ENCODE measurements at places on chromosomes 6 and 20. TPM values are rescaled to one million over a fixed set of nuclear protein-coding genes. Genes with fewer than 3 reads are reported as not detected.

The ASIP gene
- 0.68 TPM for polyA plus RNA-seq

The POM121L2 gene
- not detected for polyA plus RNA-seq

The DCBLD1 gene
- polyA plus RNA-seq: 8.4 TPM

The JPH2 gene
- polyA plus RNA-seq: 127 TPM

The OR2B6 gene
- not detected for polyA plus RNA-seq

The CRISP2 gene
- polyA plus RNA-seq: not detected

The LGSN gene
- polyA plus RNA-seq: not detected

GRCh38 chr6:43772681-43773049 lies 2.7 kb downstream of the VEGFA start:
- no peak for DNase-seq

GRCh38 chr6:14423330-14423729 lies 305.8 kb downstream of the CD83 start:
- no peak for DNase-seq

DNA sequence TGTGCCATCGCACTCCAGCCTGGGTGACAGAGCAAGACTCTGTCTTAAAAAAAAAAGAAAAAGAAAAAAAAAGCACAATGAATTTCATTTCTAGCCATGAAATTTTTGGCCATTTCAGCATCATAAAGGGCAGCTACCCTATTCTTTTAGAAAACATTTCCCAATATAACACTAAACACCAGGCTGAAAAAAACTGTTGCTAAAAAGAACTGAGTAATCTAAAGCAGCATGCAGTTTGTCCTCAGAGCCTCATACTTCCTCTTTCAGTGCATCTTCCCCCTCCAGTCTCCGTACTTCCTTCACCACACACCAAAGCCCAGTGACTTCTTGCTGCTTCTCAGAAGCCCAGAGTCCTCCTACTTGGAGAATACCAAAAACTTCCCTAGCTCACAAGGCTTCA lies 5.6 kb upstream of the IFNGR1 start:
- no peak for DNase-seq

DNA sequence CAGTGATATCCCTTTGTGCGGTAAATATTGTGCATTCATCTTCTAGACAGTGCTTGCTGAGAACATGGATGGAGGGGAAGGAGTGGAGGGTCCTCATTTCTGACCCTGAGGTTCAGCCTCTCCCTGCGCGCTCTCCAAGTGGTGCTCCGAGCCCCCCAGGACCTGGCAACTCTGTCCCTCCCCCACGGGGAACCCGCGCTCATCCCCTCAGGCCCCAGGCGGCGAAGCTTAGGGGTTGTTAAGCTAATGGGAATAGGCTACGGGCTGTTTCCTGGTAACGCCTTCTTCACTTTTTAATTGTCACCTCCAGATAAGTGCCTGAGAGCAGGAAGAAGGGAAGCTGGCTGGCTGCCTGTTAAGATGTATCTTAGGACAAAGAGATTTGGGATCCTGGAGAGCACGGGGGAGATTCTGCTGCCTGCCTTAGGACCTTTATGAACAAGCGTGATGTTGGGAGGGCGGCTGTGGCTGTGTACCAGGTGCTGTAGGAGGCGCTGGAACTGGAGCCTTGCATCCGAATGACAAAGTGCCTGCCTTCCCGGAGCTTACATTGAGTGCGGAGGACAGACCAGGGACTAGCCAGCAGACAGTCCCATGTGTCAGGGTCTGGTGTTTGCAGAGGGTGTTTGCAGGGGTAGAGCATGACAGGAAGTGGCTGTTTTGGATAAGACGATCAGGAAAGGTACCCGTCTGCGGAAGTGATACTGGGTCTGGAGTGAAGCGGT lies 11.7 kb downstream of the TSHZ2 start:
- DNase-seq: no peak

DNA sequence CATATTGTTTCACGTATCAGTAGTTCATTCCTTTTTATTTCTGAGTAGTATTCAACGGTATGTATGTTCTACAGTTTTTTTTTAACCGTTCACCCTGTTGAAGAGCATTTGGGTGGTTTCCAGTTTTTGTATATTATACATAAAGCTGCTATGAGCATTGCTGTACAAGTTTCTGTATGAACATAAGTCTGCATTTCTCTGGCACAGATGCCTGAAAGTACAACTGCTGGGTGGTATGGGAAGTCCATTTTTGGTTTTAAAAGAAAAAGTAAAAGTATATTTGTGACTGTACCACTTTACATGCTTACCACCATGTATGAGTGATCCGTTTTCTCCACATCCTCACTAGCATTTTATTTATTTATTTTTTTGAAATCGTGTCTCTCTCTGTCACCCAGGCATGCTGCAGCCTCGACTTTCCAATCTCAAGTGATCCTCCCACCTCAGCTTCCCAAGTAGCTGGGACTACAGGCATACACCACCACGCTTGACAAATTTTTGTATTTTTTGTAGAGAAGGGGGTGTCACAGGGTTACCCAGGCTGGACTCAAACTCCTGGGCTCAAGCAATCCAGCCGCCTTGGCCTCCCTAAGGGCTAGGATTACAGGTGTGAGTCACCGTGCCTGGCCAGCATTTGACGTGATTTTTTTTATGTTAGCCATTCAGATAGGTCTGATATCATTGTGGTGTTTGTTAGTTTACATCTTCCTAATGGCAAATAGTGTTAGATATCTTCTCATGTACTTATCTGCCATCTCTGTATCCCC lies 11.0 kb upstream of the SIM1 start:
- no peak for DNase-seq

- DNase-seq: no peak
Measured at GRCh38 chr6:90707246-90707645, 120.4 kb upstream of the MAP3K7 start.

DNA sequence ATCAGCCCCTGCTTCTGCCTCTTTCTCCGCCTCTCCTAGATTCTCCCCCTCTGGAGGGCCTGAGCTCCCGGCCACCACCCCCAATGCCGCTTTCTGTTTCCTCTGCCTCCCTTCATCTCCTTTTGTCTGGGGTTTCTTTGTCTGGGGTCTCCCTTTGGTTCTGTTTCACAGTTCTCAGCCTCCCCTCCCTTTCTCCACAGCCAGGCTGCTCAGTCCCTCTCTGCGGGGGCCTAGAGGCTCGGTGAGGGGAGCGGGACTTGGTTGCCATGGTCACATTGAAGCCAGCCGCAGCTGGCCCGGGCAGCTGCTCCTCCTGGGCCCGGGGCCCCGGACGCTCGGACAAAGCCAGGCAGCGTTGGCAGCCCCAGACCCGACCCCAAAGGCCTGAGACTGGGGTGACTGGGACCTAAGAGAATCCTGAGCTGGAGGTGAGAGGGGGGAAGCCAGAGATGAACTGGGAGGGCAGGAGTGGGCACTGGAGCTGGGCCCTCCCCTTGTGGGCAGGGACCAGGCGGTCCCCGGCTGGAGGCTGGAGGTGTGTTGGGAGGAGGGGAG lies 3.5 kb upstream of the DDR1 start:
- DNase-seq: no peak

- DNase-seq: no peak
Measured at GRCh38 chr6:157239148-157239547, 84.2 kb downstream of the TMEM242 start.

DNA sequence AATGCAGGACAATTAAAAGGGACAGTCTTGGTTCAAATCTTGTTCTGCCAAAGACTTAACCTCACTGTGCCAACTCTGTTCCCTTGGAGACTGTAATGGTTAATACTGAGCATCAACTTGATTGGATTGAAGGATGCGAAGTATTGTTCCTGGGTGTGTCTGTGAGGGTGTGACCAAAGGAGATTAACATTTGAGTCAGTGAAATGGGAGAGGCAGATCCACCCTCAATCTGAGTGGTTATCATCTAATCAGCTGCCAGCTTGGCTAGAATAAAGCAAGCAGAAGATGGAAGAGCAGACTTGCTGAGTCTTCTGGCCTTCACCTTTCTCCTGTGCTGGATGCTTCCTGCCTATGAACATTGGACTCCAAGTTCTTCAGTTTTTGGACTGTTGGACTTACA lies 474.4 kb downstream of the CD83 start:
- no peak for DNase-seq

DNA sequence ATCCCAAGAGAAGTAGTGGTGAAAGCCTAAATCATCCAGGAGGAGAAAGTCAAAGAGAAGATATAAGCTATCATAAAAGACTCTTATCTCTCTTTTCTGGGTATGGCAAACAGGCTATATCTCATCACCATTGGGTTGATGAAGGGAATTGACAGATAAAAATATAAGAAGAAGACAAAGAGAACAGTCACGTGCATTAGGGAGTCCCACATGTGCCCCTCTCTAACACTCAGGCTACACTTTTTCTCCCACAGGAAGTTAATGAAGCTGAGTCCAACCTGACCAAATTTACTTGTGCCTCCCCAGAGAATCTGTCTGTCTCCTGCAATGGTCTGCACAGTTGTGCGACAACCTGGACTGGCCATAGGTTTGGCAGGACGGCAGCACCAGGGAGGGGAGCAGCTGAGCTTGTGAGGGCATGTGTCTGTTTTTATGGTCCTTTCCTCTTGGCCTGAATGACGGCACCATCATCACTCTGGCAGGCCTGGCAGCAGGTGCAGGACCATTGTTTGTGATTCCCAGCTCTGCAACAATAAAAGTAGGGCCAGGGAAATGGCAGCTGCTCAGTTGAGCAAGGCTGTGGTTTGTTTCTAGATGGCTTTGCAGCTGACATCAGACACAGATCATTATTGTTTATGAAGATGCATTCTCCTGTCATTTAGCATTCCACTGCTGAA lies 144.5 kb upstream of the MCHR2 start:
- DNase-seq: no peak

DNA sequence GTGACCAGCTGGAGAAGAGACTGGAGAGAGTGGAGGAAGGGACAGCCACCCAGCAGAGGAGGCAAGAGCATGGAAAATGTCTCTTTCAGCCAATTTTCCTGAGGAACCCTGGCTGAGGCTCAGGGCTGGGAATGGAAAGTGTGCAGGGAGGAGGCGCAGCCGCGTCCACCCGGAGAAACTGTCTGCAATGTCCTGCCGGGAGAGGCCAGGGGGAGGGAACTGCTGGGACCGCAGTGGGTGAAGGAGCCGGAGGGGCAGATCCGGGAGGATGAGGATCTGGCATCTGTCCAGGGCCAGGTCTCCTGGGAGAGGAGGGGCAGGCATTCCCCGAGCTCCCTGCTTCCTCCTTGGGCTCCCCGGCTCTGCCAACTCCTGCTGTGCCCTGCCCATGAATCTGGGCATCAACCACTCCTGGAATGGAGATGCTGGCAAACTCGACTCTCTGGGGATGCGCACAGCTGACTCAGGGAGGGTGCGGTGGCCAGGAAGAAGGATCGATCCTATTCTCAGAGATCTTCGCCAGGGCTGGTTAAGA lies 17.4 kb upstream of the HM13 start:
- peak; percentile 94 for DNase-seq

DNA sequence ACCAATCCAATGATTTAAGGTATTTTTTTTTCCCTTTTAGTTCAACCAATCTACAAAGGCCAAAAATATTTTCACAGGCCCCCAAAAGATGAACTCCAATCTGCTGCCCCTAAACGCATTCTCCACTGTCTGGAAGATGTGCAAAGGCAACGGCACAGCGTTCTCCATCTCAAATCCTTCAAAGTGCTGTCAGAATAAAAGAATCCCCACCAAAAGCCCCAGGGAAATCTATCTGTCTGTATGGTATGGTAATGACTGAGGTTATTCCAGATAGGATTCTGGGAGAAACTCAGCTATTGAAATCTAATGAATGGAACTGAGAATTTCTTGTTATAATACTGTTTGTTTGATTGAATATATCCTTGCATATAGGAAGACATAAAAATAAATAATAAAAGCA lies 217.8 kb upstream of the CCN2 start:
- DNase-seq: no peak

- no peak for DNase-seq
Measured at GRCh38 chr6:98590136-98590681, 244.2 kb upstream of the POU3F2 start.

GRCh38 chr20:57408131-57408530 lies 16.9 kb downstream of the RBM38 start:
- no peak for DNase-seq

DNA sequence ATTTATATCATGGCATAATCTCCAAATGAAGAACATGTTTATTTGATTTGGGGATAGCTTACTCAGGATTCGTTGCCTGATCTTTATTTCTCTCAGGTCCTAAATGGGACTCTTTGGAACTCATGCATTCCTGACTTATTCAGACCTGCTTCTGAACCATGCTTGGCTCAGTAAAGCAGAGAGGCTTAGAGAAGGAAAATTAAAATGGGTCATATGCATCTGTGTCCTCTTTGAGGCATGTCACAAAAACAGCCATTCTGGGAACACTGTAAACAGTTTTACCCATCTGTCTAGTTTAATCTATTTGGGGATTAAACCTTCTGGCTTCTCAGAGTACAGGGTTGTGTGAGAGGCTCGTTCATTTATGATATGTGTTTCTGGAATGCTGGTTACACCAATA lies 1017.3 kb downstream of the KIF16B start:
- no peak for DNase-seq

DNA sequence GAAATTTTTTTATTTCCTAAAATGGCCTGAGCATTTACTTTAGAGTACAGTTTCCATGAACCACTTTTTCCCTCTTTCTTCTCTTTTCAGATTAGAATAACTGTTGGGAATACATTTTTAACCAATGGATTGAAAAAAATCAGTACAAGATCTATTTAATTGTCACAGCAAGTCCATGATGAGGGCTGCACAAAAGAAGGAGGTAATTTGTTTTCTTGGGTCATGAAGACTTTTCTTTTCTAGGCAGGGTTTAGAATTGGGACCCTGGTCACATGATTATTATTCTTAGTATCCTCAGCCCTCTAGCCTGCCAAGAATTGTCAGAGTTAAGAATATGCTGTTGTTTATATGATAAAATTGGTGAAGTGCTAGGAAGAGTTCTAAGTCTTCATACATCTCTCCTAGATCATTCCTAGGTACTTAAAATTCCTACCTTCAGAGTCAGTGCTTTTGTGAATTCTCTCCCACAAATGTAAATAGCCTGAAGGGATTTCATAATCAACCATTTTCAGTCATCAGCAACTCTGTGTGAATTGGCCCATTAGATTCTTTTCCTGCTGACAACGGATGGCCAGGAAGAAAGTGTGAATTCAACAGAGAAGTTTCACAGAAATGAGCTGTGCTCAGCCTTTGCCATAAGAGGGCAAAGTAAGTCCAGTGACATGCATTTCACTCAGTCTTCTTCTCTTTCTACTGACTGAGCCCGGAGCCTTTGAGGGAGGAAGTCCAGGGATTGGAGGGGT lies 32.4 kb upstream of the TPBG start:
- DNase-seq: no peak

DNA sequence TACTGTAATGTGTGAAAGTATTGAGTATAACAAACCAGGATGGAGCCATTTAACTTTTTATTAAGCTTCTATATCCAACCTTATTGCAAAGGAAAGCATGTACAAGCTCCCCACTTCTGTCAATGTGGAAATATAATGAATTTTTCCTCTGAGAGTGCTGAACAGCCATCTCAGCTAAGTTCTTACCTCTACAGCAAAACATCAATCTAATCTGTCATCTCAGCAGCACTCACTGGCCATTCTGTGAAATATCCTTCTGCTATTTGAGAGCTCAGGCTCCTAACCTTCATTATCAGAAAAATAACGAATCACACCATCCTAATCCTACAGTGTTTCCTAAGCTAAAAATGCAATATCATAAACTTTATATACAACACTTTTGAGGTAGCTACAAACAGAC lies 194.0 kb upstream of the RNF217 start:
- DNase-seq: no peak

GRCh38 chr20:24574307-24574706 lies 104.9 kb downstream of the SYNDIG1 start:
- DNase-seq: no peak
